ENCODE measurements at places on chromosomes 13 and 19.

GRCh38 chr13:51912511-51913225 lies 50.9 kb downstream of the CCDC70 start:
- DNase-seq: no peak

DNA sequence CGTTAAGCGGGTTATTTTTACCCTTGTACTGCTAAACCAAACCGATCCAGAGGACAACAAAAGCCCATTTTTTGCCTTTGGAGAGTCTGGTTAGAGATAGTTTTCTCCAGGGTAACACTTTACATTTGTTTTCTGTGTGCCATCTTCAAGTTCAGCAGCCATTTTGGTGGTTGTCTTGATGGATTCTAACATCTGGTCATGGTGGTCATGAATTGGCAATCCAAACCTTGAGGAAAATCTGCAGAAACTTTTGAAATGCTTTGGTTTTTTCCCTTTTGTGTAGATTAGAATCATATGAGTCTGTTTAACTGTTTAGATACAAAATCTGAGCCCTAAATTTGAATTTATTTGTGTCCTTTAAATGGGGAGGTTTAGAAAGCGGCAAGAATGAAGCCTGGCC lies 16.6 kb downstream of the HNRNPM start:
- no peak for DNase-seq

- DNase-seq: no peak
Observed at GRCh38 chr19:38323291-38323690, 3.6 kb downstream of the KCNK6 start.

- no peak for DNase-seq
Observed at GRCh38 chr13:98837896-98838295, 85.4 kb upstream of the SLC15A1 start.

GRCh38 chr19:36141039-36141927 lies 1.4 kb downstream of the CAPNS1 start:
- DNase-seq: peak; percentile 61

- no peak for DNase-seq
Observed at GRCh38 chr13:23632048-23632582, 61.9 kb downstream of the TNFRSF19 start.

DNA sequence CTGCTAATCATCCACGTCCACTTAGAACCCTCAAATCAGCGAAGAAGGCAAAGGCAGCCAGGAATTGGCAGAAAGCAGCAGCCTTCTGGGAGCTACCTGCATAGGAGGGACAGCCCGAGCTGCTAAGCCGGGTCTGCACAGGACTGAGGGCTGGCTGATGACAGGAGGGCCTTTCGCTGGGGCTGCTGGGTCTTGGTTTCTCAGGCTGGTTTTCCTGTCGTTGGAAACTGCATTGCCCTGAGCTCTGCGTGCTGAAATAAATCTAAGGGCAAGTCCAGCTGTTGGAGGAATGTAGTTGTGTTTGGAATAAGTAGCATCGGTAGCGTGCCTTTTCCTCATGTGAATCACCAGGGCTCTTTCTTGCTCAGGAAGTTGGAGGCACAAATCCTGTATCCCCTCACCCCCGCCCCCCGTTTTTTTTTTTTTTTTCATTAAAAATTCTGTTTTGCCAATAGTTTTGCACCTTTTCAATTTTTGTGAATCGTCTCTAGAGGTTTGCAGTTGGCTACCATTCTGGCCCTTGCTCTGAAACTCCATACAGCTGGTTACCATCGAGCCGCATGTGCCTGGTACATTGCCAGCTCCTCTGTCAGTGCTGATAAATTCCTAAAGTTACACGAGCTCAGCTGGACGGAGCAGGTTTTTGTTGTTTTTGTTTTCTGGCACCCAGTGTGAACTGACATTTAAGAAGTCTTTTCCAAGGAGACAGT lies 193.9 kb upstream of the RNF113B start:
- no peak for DNase-seq

GRCh38 chr13:42533336-42533591 lies 40.7 kb upstream of the TNFSF11 start:
- DNase-seq: no peak

DNA sequence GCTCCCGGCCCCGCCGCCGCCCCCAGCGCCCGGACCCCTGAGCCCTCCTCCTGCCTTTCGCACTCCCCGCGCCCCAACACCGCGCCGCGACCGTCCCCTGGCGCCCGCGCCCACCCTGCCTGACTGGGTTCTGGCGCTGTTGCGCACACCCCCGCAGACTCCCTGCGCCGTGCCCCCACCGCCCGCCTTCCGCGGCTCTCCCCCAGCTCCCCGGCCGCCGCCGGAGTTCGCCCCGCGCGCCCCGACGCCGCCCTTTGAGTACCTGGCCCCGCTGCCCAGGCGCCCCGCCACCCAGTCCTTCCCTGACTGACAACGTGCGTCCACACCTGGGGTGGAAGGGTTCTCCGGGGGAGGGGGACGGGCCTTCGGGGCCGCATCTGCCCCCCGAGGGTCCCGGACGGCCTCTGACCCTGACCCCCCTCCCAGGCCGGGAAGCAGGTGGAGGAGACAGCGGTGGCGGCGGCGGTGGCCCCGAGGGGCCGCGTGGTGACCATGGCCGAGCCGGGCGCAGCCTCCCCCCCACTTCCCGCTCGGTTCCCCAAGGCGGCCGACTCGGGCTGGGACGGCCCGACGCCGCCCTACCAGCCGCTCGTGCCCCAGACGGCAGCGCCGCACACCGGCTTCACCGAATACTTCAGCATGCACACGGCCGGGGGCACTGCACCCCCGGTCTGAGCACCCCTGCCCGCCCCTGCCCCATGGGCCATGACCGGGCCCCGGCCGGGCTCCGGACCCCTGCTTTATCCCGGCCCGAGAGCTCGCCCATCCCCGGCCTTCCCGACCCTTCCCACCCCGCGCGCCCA lies 1.4 kb upstream of the MEGF8 start:
- DNase-seq: no peak

GRCh38 chr19:13621413-13621812 lies 115.1 kb upstream of the CACNA1A start:
- no peak for DNase-seq

- no peak for DNase-seq
Observed at GRCh38 chr13:47886314-47886713, 114.8 kb downstream of the SUCLA2 start.

GRCh38 chr19:12841094-12841493 lies 2.8 kb downstream of the MAST1 start:
- no peak for DNase-seq

DNA sequence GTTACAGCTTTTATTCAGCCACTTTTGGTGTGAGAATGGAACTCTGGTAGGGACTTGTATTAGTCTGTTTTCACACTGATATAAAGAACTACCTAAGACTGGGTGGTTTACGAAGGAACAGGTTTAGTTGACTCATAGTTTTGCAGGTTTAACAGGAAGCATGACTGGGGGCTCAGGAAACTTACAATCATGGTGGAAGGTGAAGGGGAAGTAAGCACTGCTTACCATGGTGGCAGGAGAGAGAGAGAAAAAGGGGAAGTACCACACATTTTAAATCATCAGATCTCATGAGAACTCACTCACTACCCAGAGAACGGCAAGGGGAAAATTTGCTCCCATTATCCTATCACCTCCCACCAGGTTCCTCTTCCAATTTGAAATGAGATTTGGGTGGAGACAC lies 942.2 kb downstream of the PCDH17 start:
- DNase-seq: no peak

- DNase-seq: no peak
Observed at GRCh38 chr13:30017880-30018279, 167.5 kb upstream of the UBL3 start.

DNA sequence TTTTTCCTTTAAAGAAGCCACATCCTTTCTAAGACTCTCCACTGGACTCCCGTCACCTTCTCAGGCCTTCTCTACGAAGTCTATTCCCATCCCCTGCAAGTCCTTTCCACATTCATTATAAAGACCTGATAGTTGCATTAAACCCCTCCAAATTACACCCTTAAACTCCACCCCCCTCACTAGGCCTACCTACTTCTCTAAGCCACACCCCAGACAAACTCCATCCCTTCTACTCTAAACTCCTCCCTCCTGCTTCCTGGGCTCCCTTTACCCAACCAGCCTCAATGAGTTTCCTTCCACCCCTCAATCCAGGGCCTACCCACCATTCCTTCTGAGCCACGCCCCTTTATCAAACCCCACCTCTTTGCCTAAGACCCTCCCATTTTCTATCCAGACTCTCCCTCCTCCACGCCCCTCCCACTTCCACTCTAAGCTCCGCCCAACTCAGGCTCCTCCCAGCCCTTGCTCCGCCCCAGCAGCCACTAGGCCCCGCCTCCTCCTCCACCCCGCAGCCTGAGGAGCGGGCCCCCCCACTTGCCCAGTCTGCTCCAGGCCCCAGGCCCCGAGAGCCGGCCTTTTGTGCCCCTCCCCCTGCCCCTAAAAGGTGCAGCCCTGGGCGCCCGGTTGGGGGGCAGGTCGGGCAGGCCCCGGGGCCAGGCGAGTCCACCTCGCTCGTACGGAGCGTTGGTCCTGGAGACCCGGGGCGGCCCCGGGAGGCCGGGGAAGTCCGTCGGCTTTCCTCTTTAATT lies 424 bp downstream of the FIZ1 start:
- DNase-seq: peak; percentile 92

DNA sequence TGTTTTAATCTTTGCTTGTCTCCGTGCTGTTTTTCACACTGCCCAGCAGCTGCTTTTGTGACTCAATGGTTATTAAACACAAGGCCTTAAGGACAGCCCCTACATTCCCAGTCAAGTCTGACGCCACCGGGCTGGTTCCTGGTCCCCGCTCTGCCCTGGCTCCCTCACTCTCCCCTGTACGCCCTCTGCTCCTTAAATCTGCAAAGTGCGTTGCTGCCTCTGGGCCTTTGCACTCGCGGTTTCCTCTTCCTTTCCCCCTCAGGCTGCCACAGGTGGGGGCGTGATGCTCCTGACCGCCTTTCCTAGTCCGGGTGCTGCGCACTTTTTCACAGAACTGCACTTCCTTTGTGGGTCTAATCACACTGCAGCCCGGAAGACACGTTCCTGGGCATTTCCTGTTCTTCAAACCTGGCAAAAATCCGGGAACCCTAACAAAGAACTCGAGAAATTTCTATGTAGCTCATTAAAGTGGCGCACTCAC lies 25.6 kb downstream of the NOSIP start:
- no peak for DNase-seq

DNA sequence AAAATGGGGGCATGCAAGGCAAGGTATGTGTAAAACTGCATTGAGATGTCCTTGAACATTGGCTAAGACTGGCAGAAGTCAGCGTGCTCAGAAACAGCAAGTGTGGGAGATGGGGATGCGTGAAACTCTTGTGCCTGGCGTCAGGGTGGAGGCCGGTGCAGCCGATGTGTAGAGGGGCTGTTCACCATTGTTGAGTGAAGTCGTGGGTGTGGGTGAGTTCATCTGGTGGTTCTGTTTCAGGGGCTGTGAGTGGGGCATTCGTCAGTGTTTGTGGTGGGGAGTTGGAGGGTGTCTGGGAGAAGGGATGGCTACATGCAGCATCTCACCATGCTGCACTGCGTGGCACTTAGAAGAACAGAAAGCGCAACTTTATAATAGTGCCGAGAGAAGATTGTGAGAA lies 11.4 kb upstream of the MIA start:
- DNase-seq: no peak

GRCh38 chr13:51221674-51222036 lies 543 bp upstream of the FAM124A start:
- no peak for DNase-seq

GRCh38 chr13:77502104-77502720 lies 33.3 kb upstream of the SCEL start:
- no peak for DNase-seq

DNA sequence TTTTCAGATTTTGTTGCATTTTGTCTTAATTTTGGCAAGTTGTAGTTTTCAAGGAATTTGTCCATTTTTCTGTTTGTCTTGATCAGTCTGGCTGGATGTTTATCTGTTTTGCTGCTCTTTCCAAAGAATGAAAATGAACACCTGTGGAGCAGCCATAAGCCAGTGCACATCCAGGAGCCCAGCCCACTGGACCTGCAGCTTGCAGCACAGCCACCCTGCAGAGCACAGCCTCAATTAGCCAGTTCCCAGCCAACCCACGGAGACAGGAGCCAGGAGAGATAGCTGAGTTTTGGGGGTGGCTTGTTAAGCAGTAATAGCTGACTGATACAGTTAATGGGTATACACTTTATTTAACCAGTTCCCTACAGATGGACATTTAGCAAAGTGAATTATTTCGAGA lies 38.0 kb upstream of the URI1 start:
- DNase-seq: no peak

DNA sequence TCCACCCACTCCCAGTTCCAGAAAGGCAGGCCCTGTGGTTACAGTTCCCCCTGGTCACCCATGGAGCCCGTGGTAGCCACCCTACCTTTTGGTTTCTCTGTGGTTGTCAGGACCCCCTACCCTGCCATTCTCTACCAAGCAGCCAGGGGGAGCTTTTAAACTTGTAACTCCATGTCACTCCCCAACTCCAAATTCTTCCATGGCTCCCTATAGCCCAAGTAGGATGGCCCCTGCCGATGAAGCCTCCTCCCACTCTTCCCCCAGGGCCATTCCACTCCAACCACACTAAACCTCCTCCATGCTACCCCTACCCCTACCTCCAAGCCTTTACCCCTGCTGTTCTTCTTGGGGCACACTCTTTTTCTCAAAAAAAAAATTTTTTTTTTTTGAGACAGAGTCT lies 2.2 kb downstream of the S1PR2 start:
- DNase-seq: no peak

- DNase-seq: no peak
Observed at GRCh38 chr13:98118865-98119264, 24.0 kb upstream of the FARP1 start.

- DNase-seq: peak; percentile 33
Observed at GRCh38 chr19:996051-996838, 4.0 kb upstream of the GRIN3B start.

GRCh38 chr19:41999071-41999877 lies 5.2 kb upstream of the ATP1A3 start:
- DNase-seq: no peak

DNA sequence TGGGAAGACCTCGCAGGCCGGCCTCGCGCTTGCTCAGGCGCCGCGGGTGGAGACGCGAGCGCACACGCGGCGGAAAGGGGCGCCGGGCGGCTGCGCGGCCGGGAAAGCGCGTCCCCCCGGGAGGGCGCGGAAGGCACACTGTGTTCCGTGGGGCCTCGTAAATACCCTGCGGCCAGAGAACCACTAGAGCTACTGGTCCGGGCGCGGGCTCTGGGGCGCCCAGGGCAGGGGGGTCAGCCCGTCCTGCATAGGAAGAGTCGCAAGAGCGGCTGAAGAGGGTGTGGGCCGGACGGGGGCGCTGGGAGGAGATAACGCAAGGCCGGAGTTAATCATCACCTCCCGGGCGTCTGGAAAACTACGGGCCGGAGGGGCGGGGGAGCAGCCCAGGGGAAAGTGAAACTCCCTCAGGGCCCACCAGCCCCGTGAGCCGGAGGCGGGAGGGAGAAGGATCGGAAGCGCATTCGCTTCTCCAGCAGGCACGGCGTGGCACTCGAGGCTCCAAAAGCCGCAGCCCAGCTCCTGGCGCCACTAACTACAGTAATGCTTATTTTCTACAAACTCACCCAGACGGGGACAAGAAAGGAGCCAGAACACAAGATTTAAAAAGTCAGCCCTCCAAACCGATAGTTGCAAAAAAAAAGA lies 1.1 kb upstream of the WBP4 start:
- peak; percentile 55 for DNase-seq

DNA sequence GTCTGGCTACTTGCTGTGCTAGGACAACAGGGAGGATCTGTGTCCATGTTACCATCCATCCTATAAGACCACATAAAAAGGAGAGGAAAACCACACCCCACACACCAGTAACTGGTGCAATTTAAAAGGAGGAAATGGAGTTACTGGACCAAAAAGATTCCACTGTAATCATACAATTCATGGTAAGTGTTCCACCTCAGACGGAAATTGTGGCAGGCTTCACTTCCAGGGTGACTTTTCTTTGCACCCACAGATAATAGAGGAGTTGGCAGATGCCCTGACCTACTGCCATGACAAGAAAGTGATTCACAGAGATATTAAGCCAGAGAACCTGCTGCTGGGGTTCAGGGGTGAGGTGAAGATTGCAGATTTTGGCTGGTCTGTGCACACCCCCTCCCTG lies 2.4 kb downstream of the AURKC start:
- DNase-seq: no peak

Measured in NCI-H774 (cell line).